ENCODE measurements at places on chromosomes 13 and 19. TPM values are rescaled to one million over a fixed set of nuclear protein-coding genes. Genes with fewer than 3 reads are reported as not detected.

- no peak for DNase-seq
These were observed 72.4 kb downstream of the KLF5 start for GRCh38 chr13:73131247-73131646.

GRCh38 chr13:22278336-22278929 is 607.6 kb downstream of the FGF9 start:
- peak; percentile 33 for DNase-seq

IZUMO2 gene
- not detected for total RNA-seq

GRCh38 chr13:97108530-97108900 is 113.6 kb upstream of the MBNL2 start:
- DNase-seq: no peak

GRCh38 chr13:69565334-69565733 is 542.3 kb upstream of the ATXN8OS start:
- DNase-seq: no peak

DNA sequence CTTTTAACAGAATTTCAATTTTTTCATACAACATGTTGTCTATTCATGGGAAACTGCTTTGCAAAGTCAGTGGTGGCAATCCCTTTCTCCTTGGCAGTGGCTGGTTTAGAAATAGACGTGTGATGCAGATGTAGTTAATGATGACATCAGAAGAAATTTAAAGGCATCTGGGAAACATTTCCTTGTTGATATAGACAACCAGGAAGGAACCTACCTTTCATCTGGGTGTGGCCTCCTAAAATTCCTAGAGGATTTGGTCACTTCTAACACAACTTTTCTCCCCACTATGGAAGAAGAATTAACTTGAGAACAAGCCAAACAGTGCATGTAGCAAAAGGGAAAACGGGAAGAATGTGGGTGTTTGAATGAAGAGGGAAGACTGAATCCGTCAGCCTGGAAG is 102.8 kb downstream of the EFNB2 start:
- no peak for DNase-seq

SHKBP1 gene
- total RNA-seq: 14.8 TPM

Data from left ventricle myocardium inferior (tissue), 1 donor.